ENCODE measurements at places on chromosomes 4 and X.

GRCh38 chrX:154020536-154021115 lies 924 bp upstream of the IRAK1 start:
- DNase-seq = no peak

DNA sequence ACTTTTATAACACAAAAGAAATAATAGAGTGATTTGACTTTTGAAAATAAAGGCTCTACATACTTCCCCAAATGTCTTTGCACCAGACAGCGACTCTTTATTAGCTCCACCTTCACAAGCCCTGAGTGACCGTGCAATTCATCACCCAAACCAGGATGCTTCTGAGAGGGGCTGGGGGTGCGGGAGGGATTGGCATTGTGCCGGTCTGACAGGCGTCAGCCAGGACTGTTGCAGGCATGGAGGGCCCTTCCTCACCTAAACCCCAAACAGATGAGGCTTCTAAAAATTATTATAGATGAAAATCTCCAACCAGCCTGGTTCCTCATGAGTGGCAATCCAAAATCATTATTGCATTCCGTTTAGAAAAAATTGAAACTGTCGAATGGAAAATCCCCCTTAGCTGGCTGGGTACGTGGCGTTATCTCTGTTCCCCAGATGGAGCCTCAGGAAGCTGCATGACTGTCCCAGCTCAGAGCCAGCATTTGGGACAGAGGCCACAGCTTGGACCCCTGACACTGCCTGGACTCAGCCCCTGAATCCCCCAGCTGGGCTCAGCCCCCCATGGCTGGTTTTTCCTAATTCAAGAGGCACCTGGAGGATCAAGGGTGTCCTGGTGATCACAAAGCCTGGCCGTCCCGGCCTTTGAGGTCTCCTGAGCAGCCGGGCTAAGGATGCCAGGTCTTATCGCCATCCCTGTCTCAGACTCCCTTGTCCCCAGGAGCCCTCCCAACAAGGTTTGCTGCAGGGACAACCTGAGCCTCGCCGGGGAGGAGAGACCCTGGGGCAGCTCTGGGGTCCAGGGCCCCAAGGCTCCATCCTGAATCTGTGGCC lies 60.4 kb downstream of the SORCS2 start:
- no peak for DNase-seq

GRCh38 chr4:158667651-158668198 lies 4.0 kb downstream of the C4orf46 start:
- DNase-seq = no peak

GRCh38 chrX:39268207-39268606 lies 466.9 kb downstream of the MID1IP1 start:
- DNase-seq = no peak

DNA sequence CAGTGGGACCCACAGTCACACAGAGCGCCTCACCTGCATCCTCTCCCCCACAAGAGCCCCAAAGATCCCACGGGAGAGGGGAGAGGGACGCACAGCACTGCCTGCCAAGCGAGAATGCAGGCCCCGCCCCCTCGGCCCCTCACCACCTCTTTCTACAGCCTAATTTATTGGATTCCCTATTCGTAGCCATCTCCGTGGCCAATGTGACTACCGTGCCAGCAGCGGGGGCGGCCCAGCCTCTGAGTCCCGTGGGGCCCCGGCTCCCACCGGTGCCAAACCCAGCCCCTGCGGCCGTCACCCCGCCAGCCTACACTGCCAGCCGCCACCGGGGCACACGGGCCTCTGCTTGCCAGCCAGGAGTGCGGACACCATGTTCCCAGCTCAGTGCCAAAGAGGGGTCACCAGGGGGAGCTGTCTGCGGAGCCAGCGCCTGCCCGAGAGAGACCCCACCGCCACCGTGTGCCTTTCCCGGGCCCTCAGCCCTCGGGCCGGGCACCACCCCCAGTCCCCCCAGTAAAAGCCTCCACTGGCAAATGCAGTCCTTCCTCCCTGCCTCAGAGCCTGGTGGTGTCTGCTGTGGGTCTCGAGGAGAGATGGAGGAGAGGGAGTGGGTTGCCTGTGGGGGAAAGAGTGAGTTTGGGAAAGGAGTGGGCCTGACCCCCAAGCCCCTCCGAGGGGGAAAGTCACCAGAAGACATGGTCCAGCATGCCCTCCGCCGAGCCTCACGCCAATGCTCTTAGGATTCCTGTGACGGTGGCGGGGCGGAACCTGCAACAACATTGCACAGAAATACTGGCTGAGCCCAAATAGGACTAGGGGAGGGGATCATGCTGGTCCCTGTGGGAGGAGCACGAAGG lies 19.6 kb upstream of the PLXNB3 start:
- DNase-seq = no peak

DNA sequence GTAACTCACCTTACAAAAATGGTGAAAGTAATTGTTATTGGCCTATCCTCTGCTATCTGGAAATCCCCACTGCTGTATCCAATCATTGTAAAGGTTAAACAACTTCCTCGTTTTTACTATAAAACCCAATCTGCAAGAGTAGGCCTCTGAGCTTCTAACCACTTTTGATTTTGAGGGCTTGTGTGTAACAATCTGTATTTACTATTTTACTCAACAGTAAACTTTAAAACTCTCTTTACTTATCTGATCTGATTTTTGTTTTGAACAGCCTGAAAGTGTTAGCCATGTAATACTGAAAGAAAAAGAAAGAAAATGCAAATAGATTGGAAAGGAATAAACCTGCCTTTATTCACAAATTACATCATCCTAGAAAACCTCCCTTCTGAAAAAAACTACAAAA lies 63.1 kb downstream of the SLC10A7 start:
- no peak for DNase-seq

GRCh38 chr4:110988722-110989121 lies 365.8 kb upstream of the PITX2 start:
- no peak for DNase-seq

Measured in activated CD8-positive, alpha-beta memory T cell treated with anti-CD3 and anti-CD28 coated beads, Interleukin-2, amount 50 U/mL, for 48 hours (primary cell).